ENCODE measurements at places on chromosomes 4 and X.

GRCh38 chrX:136450050-136450830 is 37.5 kb upstream of the BRS3 start:
- no peak for ATAC-seq

DNA sequence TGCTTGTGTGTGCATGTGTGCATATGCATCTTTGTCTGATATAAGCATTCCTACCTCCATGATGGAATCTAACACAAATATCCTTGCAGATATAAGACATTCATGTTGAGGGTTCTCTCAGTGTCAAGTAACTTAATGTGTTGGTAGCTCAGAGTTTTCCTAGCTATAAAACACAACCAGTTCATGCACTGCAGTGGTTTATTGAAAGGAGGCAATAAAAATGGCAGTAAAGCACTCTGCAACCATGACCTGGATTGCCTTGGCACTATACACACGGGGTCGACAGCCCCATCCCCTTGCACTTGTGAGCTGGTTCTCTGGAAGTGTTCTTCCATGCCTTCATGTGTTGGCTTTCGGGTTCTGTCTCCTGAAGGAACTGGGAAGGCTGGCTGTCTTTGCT is 38.9 kb downstream of the GPC4 start:
- ATAC-seq: no peak

DNA sequence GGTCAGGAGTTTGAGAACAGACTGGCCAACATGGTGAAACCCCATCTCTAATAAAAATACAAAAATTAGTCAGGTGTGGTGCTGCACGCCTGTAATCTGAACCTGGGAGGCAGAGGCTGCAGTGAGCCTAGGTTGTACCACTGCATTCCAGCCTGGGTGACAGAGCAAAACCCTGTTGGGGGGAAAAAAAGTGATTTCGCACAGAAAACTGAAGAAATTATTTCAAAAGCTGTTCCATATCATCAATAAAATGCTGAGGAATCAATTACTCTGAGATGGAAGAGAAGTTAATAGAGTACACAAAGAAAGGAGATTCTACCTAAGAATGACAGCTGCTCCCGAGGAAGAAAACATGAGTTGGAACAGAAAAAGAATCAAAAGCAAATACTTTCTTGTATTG is 95.9 kb downstream of the PDGFC start:
- ATAC-seq: no peak

DNA sequence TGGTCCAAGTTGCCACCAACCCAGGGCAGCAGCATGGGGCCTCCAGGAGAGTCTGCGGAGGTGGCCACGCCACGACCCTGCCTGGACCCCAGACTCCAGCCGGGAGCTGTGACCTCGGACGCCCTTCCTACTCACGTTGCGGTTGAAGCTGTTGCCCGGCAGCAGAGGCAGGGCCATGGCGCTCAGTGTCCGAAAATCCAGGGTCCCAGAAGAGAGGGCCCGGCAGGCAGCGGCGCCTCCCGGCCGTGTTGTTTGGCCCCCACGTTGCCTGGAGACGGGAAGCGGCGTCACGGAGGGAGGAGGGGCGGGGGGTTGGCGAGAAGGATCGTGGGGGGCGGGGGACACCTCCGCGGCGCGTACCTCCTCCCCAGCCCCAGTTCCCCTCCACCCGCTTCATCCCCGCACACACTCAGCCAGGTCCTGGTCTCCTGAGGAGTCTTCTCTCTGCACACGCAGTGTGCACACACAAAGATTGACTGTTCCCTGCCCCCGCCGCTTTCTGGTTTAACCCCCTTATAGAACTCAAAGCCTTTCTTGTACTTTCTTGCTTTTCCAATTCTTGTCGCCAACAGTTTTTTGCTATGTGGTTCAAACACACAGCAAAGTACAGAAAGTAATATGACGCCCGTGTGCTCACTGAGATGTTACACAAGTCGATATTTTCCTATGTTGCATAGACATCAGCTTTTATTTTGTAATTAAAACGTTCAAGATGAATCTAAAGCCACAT is at the start of gene EFHC2:
Gene EFHC2 (minus strand): TSS at position 261 of the 730 bp plus-strand sequence. CDS start 84 bp downstream, at position 177.
- ATAC-seq: peak; percentile 62

GRCh38 chr4:141215030-141215429 is 5.7 kb upstream of the ZNF330 start:
- ATAC-seq: no peak

GRCh38 chr4:153326513-153326912 is 18.0 kb upstream of the MND1 start:
- ATAC-seq: no peak

DNA sequence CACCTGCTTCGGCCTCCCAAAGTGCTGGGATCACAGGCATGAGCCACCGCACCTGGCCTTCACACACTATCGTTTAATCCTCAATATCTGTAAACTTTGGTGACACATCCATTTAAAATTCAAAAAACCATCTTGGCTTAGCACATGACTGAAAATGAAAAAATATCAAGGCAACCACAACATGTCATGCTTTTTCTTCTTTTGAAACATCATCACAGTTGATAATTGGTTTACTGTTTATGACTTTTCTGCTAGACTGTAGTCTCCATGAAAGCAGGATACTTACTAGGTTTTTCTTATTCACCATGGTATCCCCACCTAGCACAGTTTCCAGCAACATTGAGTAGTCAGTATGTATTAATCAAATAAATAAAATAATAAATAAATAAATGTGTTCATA is 11.0 kb downstream of the GNRHR start:
- peak; percentile 79 for ATAC-seq

- ATAC-seq: peak; percentile 93
Observed at GRCh38 chr4:38752372-38752940, 30.3 kb downstream of the TLR10 start.

DNA sequence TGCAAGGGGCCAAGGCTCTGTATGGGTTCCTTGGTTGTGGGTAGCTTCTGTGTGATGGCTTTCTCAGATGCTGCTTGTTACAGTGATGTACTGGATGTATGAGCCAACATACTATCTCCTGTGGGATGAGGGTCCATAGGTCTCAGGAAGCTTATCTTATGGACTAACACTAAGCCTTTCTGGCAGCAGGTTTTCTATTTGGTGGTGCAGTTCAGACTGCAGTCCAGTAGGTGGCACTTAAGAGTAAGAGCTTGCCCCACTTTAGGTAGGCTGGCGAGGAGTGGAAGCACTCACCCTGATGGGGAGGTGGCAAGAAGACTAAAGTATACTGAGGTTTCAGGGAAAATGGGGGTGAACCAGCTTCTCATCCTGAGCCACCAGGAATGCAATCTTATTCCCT is 306.7 kb upstream of the MAOA start:
- ATAC-seq: peak; percentile 16

GRCh38 chr4:155512046-155512445 is 135.3 kb upstream of the MAP9 start:
- ATAC-seq: no peak

- ATAC-seq: no peak
Observed at GRCh38 chrX:43313035-43313434, 343.1 kb upstream of the MAOA start.

Measured in activated T-helper 17 cell treated with anti-CD3 and anti-CD28 coated beads, Interleukin-2, amount 50 U/mL, for 72 hours (primary cell).